T-helper 2 cell (primary cell): ENCODE measurements at places on chromosomes 11 and 22.

GRCh38 chr11:104678408-104678807 lies 219.9 kb downstream of the CASP12 start:
- no peak for DNase-seq

DNA sequence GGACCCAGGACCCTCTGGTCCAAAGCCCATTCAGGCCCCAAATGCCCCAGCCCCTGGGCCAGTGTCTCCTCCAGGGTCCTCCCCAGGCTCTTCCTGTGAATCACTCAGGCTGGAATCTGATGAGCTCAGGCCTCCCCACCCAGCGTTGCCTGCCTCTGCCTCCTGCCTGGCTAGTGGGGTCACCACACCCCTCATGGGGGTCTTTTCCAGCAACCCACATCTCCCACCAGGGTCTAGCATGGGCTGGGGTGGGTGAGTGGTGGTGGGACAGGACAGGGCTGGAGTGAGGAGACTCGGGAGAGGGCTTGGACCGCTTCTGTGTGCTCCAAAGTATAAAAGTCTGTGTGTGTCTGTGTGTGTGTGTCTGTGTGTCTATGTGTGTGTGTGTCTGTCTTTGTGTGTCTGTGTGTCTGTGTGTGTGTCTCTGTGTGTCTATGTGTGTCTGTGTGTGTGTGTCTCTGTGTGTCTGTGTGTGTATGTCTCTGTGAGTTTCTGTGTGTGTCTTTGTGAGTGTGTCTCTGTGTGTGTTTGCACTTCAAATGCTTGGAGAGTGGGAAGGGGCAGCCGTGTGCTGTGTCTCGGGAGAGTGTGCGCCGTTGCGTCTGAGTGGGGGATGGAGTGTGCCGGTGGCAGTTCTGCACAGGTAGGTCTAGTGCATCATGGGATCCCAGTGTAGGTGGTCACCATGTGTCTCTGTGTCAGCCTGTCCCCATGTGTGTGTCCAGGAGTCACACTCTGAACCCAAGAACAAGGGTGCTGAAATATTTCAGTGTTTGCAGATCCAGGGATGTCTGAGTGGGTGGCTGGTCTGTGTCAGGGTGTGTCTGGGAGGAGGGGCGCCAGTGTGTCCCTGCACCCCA lies 8.8 kb downstream of the RIN1 start:
- DNase-seq: no peak

DNA sequence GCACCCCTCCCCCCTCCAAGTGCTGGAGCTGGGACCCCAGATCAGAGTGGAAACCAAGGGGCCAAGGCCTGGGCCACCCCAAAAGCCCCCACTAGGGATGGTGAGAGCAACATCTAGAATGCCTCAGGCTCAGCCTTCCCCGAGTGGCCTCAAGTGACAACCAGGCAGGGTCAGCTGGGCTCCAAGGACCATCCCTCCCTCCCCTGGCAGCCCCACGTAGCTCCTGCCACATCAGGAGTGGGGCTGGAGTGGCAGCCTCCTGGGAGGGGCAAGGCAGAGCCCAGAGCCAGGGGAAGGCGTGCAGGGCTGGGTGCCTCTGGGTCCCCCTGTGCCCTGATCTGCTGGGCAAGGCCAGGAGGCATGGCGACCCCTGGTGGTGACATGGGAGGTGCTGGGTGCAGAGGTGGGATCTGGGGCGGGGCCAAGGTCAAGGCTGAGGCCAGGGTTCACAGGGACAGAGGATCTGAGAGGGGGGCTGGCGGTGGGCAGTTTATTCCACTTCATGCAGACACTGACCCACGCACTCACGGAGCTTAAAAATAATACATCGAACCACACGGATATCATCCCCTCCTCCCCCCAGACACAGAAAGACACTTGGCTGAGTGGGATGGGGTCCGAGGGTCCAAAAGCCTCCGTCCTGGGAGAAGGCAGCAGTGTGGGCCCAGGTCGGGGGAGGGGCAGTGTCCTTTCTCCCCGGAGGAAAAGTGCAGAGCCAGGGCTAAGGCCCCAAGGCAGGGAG lies 15.8 kb upstream of the EHD1 start:
- peak; percentile 85 for DNase-seq

GRCh38 chr11:33379947-33380346 lies 122.8 kb downstream of the HIPK3 start:
- DNase-seq: no peak

- DNase-seq: no peak
Measured at GRCh38 chr11:57162179-57162898, 19.4 kb upstream of the LRRC55 start.

GRCh38 chr11:35016916-35017315 lies 100.5 kb downstream of the PDHX start:
- DNase-seq: no peak

DNA sequence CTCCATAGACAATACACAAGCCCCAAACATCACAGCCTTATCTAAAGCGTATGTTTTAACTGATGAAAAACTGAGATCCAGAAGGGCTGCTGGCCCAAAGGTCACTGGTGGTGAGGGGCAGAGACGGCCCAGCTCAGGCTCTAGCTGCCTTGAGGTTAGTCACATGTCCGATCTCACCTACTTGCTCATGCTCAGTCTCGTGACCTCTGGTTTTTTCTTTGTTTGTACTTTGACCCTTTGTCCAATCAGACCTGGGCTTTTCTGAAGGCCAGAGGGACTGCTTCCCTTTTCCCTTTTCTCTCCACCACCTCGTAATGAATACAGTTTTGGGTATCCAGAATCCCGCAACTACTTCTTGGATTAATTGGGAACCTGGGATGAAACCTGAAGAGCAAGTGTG lies 28.6 kb downstream of the MMP20 start:
- no peak for DNase-seq

DNA sequence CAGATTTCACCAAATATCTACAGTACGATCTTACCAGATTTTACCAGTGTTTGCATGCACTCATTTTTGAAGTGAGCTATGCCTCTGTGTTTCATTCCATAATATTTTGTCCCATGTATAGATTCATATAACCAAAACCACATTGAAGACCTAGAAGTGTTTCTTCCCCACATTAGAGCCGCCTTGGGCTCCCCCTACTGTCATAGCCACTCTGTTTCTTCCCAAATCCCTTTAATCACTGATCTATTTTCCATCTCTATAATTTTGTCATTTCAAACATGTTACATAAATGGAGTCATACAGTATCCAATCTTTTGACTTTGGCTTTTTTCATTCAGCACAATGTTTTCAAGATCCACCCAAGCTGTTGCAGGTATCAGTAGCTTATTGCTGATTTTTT lies 12.7 kb downstream of the MRGPRX3 start:
- no peak for DNase-seq

GRCh38 chr11:62682518-62682917 lies 3.6 kb upstream of the UBXN1 start:
- no peak for DNase-seq

DNA sequence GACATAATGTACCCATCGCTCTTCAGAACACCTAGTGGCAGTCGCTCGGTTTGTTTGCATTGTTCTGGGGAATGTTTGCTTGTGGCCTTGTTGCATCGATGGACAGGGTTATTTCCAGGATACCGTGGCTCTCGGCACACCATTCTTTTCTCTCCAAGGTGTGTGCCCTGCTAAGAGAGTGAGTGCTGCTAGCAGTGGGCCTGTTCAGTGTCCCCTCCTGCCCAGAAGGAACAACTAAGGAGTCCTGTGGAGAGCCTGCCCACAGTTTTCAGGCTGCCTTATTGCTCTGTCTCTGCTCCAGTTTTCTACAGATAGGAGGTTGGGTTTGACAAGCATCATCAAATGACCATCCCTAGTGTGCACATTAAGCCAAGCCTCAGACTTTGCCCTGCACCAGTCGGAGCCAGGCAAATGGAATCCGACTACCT lies 1.4 kb downstream of the CRY2 start:
- no peak for DNase-seq

DNA sequence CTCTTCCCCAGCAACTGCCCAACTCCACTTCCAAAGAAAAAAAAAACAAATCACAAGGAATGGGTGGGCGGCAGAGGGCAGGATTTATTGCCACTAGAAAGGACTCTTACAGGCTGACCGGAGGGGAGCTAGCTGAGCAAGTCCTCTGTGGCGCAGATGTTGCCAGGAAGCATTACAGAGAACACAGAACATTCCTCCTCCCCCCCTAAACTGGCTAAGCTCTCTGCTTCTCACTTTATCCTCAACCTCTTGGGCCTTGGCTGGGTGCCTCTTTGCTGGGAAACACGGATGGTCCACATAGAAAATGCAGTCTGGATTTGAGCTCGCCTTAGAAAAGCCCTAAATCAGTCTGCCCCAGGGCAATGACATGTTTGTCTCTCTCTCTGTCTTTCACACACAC lies 12.6 kb upstream of the FJX1 start:
- DNase-seq: no peak

DNA sequence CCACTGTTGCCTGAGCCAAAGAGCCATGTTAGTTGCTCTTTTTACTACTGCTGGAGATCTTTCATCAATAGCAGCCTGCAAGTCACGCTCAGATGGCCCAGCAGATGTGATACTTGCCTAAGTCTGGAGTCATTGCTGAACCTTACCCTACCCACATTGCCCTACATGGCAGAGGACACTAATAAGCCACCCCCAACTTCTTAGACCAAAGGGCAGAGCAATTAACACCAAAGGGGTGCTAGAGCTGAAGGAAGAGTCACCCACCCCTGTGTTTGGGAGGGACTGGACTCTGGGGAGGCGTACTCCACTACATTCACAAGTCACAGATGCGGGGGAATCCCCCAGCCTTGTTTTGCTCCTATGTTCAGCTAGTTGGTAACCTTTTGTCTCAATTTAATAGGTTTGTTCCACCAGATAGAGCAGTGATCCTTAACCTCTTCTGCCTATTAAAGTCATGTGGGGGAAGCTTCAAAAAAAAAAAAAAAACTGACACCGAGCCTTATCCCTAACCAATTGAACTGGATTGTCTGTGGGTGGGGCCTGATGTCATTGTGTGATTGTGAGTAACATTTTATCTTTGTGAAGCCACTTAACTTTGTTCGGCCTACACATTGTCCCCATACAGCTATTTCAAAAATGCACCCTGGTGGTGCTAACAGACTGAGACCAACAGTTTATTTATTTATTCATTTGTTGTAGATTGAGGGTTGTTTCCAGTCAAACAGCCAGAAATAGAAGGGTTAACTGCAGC lies 13.1 kb downstream of the ADM start:
- no peak for DNase-seq

DNA sequence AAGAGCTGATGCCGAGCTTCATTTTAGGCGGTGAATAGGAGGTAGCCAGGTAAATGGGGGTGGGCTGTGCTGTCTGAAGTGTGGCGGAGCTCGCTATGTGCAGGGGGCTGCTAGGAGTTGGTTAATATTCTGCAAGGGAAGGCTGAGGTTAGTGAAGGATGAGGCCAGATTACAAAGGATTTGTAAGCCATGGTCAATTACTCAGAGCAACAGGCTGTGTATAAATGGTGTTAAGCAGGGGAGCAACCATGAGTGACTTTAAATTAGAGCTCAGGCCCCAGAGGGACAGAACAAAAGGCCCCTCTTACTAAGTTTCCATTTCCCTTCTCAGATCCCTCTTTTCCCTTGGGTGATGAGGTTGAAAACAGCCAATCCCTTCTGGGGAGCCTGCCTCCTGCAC lies 7.3 kb upstream of the MCAM start:
- no peak for DNase-seq

- peak; percentile 28 for DNase-seq
Measured at GRCh38 chr11:72668629-72669347, 5.4 kb downstream of the PDE2A start.

- DNase-seq: no peak
Measured at GRCh38 chr11:8261921-8262551, 1.6 kb downstream of the LMO1 start.

DNA sequence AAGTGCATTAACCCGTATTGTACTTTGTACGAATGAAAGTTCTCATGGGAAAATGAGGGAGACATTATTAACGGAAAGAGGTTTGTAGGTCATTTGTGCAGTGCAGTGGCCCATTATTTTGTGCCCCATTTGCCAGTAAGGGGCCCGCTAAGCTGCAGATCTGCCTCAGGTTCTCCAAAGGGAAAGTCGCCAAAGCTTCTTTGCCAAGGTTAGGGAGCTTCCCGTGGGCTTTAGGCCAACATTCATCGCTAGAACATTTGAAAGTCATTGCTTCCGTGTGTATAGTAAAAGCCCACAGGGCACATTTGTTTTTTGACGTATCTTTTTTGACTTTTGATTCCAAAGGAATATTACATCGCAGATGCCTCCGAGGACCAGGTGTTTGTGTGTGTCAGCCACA lies 61.0 kb upstream of the SORL1-AS1 start:
- DNase-seq: no peak

DNA sequence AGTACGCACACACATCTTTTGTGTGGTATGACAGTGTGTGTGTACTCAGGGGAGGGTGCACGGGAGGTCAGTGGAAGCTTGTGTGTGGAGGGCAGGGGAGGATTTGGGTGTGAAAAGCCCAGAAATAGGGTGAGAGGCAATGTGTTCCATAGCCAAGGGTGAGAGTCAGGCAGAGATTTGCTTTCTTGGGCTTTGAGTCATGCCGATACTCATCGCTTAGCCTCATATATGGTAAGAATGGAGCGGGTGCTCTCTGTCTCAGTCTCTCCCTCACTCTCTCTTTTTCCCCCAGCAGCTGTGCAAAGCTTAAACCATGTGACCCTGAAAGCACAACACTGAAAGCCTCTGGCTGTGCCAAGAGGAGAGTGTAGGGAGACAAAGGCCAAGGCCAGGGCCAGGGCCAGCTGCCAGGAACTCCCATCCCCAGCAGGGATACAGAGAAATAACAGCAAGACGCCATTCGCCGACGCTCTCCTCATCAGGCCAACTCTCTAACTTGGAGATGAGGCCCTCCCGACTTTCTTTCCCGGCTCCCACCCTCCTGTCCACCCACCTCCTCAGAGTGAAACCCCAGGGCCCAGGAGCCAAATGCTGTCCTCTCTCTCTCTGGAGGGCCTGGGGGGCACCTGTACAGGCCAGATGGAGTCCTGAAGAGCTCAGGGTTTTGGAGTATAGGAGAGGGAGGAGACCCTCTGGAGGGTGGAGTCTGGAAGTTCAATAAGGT lies 20.3 kb upstream of the MICAL3 start:
- no peak for DNase-seq

DNA sequence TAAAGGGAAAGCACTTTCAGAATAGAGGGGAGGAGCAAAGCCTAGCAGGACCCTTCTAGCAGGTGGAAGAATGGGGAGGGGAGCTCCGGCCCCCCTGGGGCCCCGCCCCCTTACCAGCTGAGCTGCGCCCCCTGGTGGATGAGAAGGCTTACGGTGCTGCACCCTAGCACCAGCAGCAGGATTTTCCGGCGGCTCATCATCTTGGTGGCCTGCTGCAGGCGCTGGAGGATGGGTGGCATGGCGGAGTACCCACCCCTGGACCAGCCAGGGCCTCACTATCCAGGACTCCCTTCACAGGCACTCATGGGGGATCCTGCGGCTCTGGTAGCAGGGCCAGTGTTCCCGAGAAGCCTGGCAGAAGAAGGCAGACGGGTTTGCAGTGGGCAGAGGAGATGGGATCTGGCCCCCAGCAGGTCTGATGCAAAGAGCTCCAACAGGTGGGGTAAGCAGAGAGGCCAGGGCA lies 3.8 kb downstream of the GAL3ST3 start:
- peak; percentile 74 for DNase-seq
